ENCODE measurements at places on chromosomes 7 and 10. TPM values are rescaled to one million over a fixed set of nuclear protein-coding genes. Genes with fewer than 3 reads are reported as not detected.

Gene CTTNBP2
- 8.3 TPM for total RNA-seq

Gene GIMAP2
- 13.3 TPM for total RNA-seq

Gene SLC18A3
- not detected for total RNA-seq

Gene STEAP1
- total RNA-seq, result 8.4 TPM

Gene CFAP70
- total RNA-seq, result 2.2 TPM

Gene DDIT4
- total RNA-seq, result 1,952 TPM

Gene CAV2
- total RNA-seq, result 40.1 TPM

Gene PAPSS2
- 42.5 TPM for total RNA-seq

Gene SRPK2
- 36.3 TPM for total RNA-seq

Data from ovary (tissue), 10 donors.